Left cardiac atrium (tissue), 4 donors: ENCODE measurements at places on chromosomes 16 and 17. TPM values are rescaled to one million over a fixed set of nuclear protein-coding genes. Genes with fewer than 3 reads are reported as not detected.

SLC38A8 gene
- total RNA-seq, result not detected

DNA sequence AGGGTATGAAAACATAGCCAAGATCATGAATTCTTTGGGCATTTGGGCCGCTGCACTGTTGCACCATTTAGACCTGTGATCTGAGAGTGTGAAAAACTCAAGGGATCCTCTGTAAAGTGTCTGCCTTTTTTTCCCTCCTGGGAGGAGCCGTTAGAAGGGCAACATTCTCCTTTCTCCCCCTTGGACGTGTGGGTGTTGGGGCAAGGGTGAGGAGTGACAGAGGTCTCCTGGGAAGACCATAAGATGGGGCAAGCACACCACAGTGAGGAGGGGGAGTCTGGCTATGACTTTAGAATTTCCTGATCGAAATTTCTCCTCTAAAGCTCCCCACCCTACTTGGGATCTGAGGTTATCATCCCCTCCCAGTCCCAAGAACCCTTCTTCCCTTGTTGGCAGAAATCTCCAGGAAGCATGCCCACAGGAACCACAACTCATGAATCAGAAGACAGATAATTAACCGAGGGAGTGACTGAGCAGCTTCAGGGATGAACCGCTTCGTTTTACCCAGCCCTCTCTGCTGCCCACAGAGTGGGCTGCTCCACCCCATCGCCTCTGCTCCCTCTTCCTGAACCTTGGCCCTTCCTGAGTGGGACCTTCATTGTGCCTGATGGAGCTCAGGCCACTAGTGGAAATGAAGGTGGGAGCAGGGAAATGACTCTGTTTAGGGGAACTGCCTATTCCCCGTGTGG is 4.2 kb downstream of the ITGB3 start:
- no peak for DNase-seq

CCDC43 gene
- total RNA-seq, result 20.3 TPM

- DNase-seq, result peak; percentile 61
These were observed 306.9 kb upstream of the RBFOX1 start for GRCh38 chr16:7025616-7026190.

DNA sequence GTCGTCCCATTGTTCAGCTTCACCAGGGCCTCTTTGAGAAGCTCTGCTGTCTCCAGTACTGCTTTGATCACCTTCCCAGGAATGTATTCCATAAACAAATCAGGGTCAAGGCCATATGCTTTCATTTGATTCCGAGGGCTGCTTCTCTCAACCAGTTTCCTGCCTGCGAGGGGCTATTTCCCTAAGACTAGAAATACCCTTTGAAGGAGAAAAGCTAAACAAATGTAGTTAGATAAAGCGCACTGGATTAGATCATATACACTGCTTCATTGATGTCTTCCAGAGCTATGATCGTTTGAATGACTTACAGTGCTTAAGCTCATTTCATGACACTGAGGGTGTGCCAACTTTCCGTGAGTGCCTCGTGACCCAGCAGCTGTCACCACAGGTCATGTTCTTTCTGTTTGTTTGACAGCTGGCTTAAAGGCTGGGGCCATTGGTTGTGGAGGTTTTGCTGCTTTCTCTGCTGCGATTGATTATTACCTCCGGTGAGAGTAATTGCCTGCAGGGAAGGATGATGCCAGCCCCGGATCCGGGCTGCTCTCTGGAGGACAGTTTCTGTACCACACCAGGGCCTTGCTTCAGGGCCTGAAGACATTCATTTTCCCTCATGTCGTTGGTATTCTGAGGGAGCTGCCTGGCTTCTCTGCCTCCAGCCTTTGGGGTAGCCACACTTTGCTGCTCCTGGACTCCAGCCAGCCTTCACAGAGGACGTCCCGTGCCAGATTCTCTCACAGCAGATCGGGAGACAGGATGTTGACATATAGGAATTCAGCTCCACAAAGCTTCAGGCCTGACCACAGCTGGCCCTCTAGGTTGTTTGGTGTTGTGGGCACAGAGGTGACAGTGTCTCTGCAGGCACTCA is 3.9 kb downstream of the TIMM22 start:
- no peak for DNase-seq

TBC1D16 gene
- 29.9 TPM for total RNA-seq

GRCh38 chr17:76382351-76382802 is 2.0 kb upstream of the SPHK1 start:
- peak; percentile 74 for DNase-seq

MT1G gene
- 5.1 TPM for total RNA-seq

DNA sequence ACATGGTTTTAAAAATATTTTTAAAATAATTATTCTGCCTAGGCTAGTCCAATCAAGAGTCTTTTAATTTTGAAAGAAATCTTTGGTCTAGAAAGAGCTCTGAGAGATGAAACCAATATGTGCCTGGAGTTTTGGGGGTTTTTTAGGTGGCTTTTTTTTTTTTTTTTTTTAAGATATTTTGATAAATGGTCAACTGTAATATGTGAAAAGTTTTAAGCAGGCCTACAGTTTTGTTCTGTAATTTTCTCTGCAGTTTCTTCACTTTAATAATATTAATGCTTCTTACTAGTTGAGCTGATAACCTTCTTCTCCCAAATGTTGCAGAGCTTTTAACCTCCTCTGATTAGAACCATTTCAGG is 45.1 kb downstream of the OMG start:
- DNase-seq, result no peak

IRF8 gene
- total RNA-seq, result 9.2 TPM

DNA sequence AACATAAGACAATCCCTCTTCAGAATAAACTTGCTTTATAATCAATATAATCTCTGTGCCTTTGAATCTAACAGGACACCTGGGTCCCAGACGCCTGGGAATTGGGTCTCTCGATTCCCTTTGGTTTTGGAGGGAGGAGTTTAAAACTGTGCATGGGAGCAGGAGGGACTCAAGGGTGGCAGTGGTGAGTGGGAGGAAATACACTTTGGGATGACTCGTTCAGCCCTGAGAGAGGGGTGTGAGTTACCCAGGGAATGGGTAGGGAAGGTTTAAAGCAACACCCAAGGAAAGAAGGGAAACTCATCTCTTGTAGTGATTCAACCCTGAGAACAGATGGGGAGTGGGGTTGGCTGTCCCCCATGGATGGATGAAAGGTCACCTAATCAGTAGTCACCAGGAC is 1.6 kb downstream of the RANGRF start:
- no peak for DNase-seq

RAB37 gene
- 0.58 TPM for total RNA-seq
